ENCODE measurements at places on chromosomes 13 and 19.
A peak's percentile ranks its signal among the peaks of the same experiment; 100 is the strongest.

GRCh38 chr19:23095418-23095817 lies 21.4 kb upstream of the ZNF730 start:
- no peaks in the 10 kb centered on the region for H3K27me3 ChIP-seq
- H3K4me3 ChIP-seq, result no peak overlapping the region
- no peaks in the 10 kb centered on the region for H3K4me1 ChIP-seq
- H3K36me3 ChIP-seq, result peaks cover 13% of the 10 kb centered on the region
- H3K27ac ChIP-seq, result no peak overlapping the region

DNA sequence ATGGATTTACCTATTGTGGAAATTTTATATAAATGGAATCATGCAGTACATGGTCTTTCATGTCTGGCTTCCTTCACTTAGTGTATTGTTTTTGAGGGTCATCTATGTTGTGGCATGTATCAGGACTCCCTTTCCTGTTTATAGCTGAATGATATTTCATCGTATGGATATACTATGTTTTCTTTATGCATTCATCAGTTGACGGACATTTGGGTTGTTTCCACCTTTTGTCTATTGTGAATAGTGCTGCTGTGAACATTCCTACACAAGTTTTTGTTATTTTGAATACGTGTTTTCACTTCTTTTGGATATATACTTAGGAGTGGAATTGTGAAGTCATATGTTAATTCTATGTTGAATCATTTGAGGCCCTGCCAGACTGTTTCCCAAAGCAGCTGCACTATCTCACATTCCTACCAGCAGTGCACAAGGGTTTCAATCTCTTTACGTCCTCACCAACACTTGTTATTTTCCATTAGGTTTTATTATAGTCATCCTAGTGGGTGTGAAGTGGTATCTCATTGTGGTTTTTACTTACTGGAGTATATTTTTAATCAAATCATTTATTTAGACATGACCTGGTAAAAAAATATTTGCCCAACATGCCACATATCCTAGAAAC lies 262.7 kb downstream of the DLEU7 start:
- no peaks in the 10 kb centered on the region for H3K4me1 ChIP-seq
- no peak overlapping the region for H3K27ac ChIP-seq
- no peaks in the 10 kb centered on the region for H3K27me3 ChIP-seq
- no peaks in the 10 kb centered on the region for H3K36me3 ChIP-seq
- DNase-seq, result no peak
- no peak overlapping the region for H3K4me3 ChIP-seq

- no peaks in the 10 kb centered on the region for H3K36me3 ChIP-seq
- no peak overlapping the region for H3K4me3 ChIP-seq
- H3K27ac ChIP-seq, result no peak overlapping the region
- H3K27me3 ChIP-seq, result no peaks in the 10 kb centered on the region
- DNase-seq, result no peak
These were observed 110.5 kb downstream of the ZDHHC20 start for GRCh38 chr13:21348488-21349120.

DNA sequence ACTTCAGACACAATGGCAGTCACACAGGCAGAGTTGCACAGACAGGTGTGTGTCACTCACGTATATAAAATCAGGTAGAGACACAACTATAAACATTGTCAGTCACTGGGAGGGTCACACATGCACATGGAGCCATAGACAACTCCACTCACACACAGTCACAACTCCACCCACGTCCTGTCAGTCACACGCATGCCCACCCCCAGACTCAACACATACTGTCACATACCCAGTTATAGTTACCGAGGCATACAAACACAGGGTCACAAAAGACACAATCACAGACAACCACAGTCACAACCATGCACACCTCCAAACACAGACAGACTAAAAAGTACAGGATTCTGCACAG lies 1.5 kb downstream of the NUMBL start:
- H3K27me3 ChIP-seq, result no peaks in the 10 kb centered on the region
- no peak overlapping the region for H3K4me3 ChIP-seq
- no peaks in the 10 kb centered on the region for H3K4me1 ChIP-seq
- no peak for DNase-seq
- no peak overlapping the region for H3K27ac ChIP-seq

DNA sequence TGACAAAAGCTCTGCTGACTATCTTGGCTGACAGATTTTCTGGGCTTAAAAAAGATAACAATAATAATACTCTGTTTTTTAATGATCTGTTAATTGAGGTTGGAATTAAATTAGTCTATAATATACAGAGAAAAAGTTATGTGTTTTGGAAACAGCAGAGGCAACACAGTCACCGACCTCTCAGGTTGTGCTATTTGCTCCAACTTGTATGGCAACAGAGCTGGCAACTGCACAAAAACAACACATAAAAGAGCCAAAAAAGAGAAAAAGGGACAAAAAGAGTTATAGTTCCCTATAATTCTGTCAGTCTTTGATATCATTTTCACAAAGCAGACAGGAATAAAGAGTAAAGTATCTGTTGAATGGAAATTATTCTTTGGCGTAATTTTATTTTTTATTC lies 102.3 kb upstream of the POSTN start:
- H3K4me3 ChIP-seq, result no peak overlapping the region
- no peaks in the 10 kb centered on the region for H3K27me3 ChIP-seq
- no peak overlapping the region for H3K27ac ChIP-seq
- H3K36me3 ChIP-seq, result no peaks in the 10 kb centered on the region

- H3K27ac ChIP-seq, result no peak overlapping the region
- H3K4me1 ChIP-seq, result peaks cover 5% of the 10 kb centered on the region
These were observed 11.7 kb downstream of the ATP7B start for GRCh38 chr13:51999510-51999911.

GRCh38 chr19:29683009-29683408 lies 17.7 kb downstream of the PLEKHF1 start:
- no peaks in the 10 kb centered on the region for H3K36me3 ChIP-seq
- DNase-seq, result no peak
- H3K27ac ChIP-seq, result no peak overlapping the region
- H3K27me3 ChIP-seq, result no peaks in the 10 kb centered on the region

DNA sequence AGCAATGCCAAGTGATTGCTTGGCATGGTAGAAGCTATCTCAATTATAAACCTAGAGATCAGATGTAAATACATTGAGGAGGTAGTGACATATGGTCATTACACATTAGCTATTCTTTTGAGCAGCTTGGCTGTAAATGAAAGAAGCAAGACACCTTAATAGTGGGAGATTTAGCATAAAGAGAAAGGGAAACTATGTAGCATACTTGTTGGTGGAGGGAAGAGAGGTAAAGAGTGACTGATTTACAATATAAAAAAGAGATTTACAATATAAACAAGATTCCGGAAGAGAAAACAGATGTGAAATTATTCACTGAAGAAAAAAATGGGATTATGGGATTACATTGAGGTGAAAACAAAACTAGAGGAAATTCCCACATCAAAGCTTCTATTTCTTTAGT lies 2009.6 kb downstream of the OLFM4 start:
- no peaks in the 10 kb centered on the region for H3K4me1 ChIP-seq
- no peak for DNase-seq
- no peak overlapping the region for H3K4me3 ChIP-seq
- no peak overlapping the region for H3K27ac ChIP-seq
- no peaks in the 10 kb centered on the region for H3K27me3 ChIP-seq

GRCh38 chr13:98846521-98846920 lies 94.0 kb upstream of the SLC15A1 start:
- no peak overlapping the region for H3K4me3 ChIP-seq
- H3K27ac ChIP-seq, result no peak overlapping the region
- H3K36me3 ChIP-seq, result peaks cover 16% of the 10 kb centered on the region
- H3K4me1 ChIP-seq, result peaks cover 9% of the 10 kb centered on the region

DNA sequence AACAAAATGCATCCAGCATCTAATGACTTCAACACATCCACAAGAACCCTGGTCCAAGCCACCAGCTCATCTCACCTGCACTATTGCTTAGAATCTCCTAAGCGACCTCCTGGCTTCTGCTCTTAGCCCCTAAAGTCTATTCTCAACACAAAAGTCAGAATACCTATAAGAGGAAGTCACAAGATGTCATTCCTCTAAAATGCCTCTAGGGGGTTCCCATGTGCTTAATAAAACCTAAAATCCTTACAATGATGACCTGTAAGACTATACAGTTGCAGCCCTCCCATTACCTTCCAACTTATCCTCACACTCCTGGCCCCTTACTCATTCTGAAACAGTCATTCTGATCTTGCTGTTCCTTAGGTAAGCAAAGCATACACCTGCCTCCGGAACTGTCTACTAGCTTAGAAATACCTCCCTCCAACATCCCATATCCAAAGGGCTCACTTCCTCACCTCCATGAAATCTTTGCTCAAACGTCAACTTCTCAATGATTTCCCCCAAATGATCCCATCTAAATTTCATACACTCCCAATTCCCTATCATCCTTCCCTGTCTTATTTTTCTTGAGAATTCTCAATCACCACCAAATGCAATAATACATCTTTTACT lies 10.0 kb downstream of the ATP7B start:
- no peak overlapping the region for H3K4me3 ChIP-seq
- H3K27me3 ChIP-seq, result peaks cover 7% of the 10 kb centered on the region
- no peak overlapping the region for H3K27ac ChIP-seq
- peak; percentile 6 for DNase-seq

GRCh38 chr13:80235166-80235966 lies 105.6 kb downstream of the SPRY2 start:
- DNase-seq, result no peak
- H3K4me3 ChIP-seq, result no peak overlapping the region
- H3K4me1 ChIP-seq, result no peaks in the 10 kb centered on the region
- H3K36me3 ChIP-seq, result no peaks in the 10 kb centered on the region
- H3K27me3 ChIP-seq, result no peaks in the 10 kb centered on the region

DNA sequence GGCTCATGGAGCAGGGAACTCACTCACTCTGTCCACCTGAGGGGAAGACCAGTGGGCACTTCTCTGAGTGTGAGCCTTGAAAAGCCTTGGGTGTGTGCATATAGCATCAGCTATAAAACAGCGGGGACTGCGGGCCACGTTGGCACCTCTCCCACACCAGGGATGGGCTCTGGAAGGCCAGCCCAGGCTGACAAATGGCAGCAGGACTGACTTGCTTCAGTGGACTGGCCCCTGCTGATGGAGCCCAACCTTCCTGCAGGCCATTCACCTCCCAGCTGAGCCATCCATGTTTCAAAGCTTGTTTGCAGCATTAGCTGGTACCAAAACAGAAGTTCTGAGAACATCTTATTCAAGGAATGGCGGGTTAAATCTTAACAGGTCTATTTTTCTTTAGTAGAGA lies 21.0 kb downstream of the TSHZ3 start:
- no peaks in the 10 kb centered on the region for H3K4me1 ChIP-seq
- no peak overlapping the region for H3K27ac ChIP-seq
- H3K27me3 ChIP-seq, result no peaks in the 10 kb centered on the region
- DNase-seq, result no peak
- H3K4me3 ChIP-seq, result no peak overlapping the region

GRCh38 chr13:38856065-38856464 lies 134.6 kb downstream of the STOML3 start:
- H3K27ac ChIP-seq, result no peak overlapping the region
- no peak for DNase-seq
- H3K27me3 ChIP-seq, result peaks cover 7% of the 10 kb centered on the region
- H3K4me3 ChIP-seq, result no peak overlapping the region
- no peaks in the 10 kb centered on the region for H3K36me3 ChIP-seq

GRCh38 chr19:48817585-48818124 lies 6.8 kb upstream of the BCAT2 start:
- H3K4me1 ChIP-seq, result peaks cover 16% of the 10 kb centered on the region
- H3K36me3 ChIP-seq, result no peaks in the 10 kb centered on the region
- H3K27me3 ChIP-seq, result no peaks in the 10 kb centered on the region
- no peak for DNase-seq

DNA sequence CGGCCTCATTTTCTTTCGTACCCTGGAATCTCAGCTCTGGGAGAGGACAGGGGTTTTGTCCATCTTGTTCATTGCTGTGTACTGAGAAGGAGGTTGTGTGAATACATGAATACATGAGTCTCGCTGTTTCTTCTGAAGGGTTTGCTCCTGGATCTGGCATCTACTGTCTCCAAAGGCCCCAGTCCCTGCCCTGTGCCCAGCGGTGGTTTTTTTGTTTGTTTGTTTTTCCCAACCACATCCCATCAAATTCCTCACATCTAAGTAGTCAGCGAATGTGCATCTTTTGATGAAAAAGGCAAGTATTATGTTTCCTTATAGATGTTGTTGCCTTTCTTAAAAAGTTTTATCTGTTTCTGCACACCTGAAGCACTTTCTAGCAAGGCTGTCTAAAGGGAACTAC lies 12.5 kb downstream of the DCAF15 start:
- H3K4me1 ChIP-seq, result no peaks in the 10 kb centered on the region
- H3K36me3 ChIP-seq, result peaks cover 3% of the 10 kb centered on the region
- no peak overlapping the region for H3K4me3 ChIP-seq
- no peak for DNase-seq

DNA sequence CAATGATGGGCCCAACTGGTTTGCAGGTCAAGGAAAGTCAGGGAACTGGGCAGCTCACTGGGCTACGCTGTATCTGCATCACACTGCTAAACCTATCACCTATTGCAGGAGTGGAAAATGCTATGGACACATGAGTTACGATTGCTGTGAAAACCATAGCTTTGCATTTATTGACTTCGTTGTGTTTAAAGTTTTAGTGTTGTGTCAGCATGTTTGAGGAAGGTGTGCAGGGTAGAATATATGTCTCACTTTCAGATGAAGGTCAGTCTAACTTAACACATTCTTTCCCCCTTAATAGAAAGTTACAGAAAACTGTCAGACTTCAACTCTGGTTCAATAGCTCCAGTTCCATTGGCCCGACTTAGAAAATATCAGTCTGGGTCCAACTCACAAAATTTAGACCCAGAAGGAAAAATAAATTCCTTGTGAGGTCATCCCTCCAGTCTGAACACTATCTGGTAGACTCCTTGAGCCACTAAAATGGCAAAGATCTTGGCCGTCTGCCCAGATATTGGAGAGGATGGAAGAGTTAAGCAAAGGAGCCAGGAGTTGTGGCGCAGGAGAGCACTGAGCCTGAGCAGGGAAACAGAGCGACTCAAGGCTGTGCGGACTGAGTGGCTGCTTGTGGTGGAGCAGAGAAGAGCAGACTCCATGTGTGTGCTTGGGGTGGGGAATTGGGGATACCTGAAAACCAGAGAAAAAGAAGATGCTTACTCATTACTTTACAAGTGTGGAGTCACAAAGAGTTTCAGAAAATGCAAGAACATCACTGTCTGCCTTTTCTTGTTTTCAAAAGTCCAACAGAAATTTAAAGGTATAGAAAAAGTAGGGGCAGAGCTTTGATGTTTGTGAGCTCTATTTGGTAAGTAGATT lies 518.5 kb downstream of the FGF9 start:
- no peak for DNase-seq
- no peak overlapping the region for H3K27ac ChIP-seq
- no peaks in the 10 kb centered on the region for H3K27me3 ChIP-seq
- peaks cover 12% of the 10 kb centered on the region for H3K4me1 ChIP-seq
- no peaks in the 10 kb centered on the region for H3K36me3 ChIP-seq

DNA sequence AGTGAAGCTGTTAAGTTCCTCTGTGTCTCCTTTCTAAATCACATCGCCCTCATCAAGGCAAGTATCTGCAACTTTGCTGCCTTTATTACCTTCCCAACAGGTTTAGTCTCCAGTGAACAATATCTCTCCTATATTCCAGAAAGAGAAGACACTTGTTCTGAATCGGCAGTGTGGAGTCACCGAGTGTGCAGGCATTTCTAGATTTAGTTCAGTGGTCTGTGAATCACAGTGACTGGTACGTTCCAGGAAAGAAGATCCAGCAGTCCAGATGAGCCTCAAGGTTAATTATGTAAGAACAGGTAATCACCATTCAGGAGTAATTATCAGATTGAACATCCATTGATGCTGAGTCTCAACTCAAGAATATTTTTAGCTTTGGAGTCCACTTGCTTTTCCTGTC lies 497.0 kb downstream of the FOXO1 start:
- H3K27ac ChIP-seq, result no peak overlapping the region
- peaks cover 57% of the 10 kb centered on the region for H3K4me1 ChIP-seq
- no peak overlapping the region for H3K4me3 ChIP-seq
- H3K27me3 ChIP-seq, result no peaks in the 10 kb centered on the region
- H3K36me3 ChIP-seq, result no peaks in the 10 kb centered on the region

- H3K4me3 ChIP-seq, result peak overlapping the region; percentile 57
- H3K27ac ChIP-seq, result no peak overlapping the region
- no peaks in the 10 kb centered on the region for H3K36me3 ChIP-seq
- no peaks in the 10 kb centered on the region for H3K27me3 ChIP-seq
- peaks cover 18% of the 10 kb centered on the region for H3K4me1 ChIP-seq
These were observed 9.3 kb downstream of the HOOK2 start for GRCh38 chr19:12766051-12766521.

All from activated T-cell treated with anti-CD3 and anti-CD28 coated beads, Interleukin-2, amount 50 U/mL, for 72 hours (primary cell).